ENCODE measurements at places on chromosomes 3 and 15.

GRCh38 chr3:36957862-36958686 lies 13.2 kb upstream of the TRANK1 start:
- no peak for DNase-seq

DNA sequence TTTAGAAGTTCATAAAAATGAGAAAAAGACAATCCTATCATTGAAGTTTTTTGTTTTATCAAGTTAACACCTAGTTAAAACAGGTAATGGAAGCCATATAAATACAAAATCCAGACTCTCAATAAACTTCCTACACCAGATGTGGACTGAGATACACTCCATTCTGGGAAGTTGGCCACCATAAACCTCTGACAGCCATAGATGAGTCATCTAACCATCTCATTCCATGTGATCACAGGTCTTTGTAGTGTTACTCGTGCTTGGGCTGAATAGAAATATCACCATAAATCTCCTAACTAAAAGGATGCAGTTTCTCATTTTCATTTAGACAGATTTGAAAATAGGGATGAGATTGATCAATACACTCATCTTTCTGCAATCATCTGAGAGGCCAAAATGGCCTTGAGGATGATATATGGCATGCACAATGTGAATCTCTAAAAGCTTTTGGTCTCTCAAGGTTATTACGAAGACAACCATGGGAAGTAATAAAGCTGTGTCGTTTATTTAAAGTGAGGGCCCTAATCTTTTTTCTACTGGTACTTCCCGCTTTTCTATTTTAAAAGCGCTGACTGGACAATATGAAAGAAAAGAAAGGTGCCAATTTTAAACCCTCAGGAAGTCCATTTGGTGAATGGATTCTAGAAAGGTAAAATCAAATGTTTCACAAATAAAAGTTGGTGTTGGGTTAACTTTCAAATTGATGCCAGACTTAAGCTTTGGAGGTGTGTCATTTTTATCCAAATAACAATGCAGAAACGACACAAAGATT lies 155.5 kb downstream of the POLR2M start:
- no peak for DNase-seq

- no peak for DNase-seq
Measured at GRCh38 chr3:161540594-161540993, 44.0 kb downstream of the OTOL1 start.

- no peak for DNase-seq
Measured at GRCh38 chr3:101271728-101272127, 48.6 kb downstream of the IMPG2 start.

DNA sequence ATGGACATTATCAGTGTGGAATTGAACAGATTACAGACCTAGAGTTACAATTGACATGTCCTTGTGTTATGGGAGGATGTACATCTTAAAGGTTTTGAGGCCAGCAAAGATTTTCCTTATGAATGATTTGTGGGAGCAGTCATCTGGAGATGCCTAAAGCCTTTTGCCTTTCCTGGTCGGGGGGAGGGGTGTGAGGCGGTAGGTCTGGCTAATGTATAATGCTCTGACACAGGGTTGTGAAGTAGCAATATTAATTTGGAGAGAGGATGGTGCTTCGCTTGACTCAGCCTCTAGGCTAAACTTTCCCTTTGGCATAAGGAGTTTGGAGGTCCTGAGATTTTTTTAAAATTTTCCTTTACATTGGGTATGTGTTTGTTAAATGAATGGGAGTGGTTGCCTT lies 23.3 kb downstream of the FBXO22 start:
- no peak for DNase-seq

- no peak for DNase-seq
Measured at GRCh38 chr15:58947179-58947578, 13.7 kb upstream of the SLTM start.

DNA sequence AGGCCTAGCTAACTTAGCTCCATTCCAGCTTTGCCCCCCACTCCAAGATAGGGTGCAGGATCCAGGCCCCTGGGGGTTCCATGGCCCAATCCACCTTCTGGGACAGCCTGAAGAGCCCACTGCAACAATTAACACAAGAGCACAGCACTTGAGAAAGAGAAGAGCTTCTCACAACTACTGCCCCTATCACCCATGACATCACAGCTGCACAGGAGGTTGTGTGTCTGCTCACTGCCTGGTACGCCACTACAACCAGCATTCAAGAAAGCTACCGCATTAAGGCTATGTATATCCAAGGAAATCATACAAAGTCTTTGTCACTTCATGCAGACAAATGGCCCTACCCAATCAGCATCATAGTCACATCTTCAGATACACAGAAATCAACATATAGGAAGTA lies 62.0 kb downstream of the MYO5A start:
- no peak for DNase-seq

DNA sequence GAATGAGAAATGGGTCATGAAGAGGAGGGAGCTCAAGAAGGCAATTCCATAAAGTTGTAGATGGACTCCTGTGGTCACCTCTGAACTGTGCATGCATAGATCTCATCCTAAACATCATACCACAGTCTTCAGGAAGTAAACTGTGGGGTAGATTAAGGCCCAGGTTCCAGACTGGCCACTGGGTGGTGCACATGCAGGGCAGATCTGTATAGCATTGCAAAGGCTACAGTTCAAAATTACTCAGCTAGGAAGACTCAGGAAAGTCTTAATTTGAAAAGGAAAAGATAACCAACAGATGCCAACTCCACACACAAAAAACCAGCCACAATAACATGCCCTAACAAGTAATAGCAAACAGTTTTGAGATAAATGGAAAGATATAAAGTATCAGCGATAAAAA lies 20.3 kb downstream of the KY start:
- no peak for DNase-seq

DNA sequence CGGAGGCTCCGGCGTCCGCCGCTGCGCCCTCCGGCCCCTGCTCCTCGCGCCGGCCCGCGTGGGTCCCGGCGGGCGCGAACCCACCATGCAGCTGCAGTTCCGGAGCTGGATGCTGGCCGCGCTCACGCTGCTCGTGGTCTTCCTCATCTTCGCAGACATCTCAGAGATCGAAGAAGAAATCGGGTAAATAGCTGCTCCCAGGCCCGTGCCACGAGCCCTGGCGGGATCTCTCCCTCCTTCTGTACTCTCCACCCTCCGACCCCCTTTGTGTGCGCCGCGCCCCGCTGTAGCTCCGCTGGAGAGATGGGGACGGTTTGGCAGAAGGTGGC lies 263 bp downstream of the ST8SIA2 start:
- no peak for DNase-seq

- no peak for DNase-seq
Measured at GRCh38 chr15:83657549-83657948, 3.6 kb downstream of the ADAMTSL3 start.

GRCh38 chr3:136255672-136256406 lies 5.7 kb downstream of the PCCB start:
- DNase-seq: no peak

GRCh38 chr3:169980055-169980454 lies 13.4 kb downstream of the SEC62 start:
- no peak for DNase-seq

GRCh38 chr3:176328198-176328597 lies 869.1 kb downstream of the TBL1XR1 start:
- no peak for DNase-seq

GRCh38 chr3:31377045-31377642 lies 155.6 kb upstream of the STT3B start:
- no peak for DNase-seq

GRCh38 chr3:143989461-143989860 lies 17.8 kb downstream of the DIPK2A start:
- DNase-seq: no peak

DNA sequence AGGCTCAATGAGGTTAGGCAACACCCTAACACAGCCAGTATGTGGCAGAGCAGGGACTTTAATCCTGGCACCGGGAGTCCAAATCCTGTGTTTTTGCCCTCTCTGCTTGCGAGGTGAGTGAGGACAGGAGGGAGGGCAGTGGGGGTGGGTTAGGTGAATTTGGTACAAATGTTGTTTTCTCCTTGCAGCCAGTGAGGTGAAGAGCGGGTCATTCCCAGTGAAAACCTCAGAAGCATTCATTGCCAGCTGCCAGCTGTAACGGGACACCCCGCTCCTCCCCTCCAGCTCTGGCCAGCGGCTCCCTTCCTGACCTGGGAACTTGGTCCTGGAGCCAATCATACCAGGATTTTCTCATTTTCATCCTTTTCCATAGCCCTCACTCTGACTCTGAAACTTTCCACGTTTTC lies 45.7 kb upstream of the RAB6B start:
- no peak for DNase-seq

DNA sequence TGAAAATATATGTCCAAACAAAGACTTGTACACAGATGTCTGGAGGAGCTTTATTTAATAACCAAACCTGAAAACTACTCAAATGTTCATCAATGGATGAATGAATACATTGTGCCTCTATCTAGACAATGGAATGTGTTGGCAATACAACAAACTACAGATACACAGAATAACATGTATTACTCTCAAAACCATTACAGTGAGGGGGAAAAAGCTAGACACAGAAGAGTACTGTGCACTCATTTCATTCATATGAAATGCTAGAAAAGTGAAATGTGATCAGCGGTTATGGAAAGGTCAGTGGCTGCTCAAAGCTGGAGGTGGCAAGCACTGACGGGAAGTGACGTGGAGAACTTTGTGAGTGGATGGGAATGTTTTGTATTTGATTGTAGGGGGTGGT lies 13.2 kb downstream of the STOML1 start:
- no peak for DNase-seq

DNA sequence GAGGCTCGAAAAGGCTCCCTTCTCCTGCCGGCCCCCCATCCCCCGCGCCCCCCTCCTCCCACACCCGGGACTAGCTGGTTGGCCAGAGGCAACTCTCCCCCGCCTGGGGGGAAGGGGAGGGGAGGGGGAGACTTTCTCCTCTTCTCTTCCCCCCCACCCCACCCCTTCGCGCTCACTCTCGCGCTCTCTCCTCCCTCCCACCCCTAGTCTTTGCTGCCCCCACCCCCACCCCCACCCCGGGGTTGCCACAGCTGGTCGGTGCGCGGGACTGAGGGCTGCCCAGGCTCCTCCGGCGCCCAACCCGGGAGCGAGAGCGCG lies 710 bp downstream of the MECOM start:
- DNase-seq: no peak

- no peak for DNase-seq
Measured at GRCh38 chr15:88920186-88920891, 7.2 kb upstream of the MFGE8 start.

DNA sequence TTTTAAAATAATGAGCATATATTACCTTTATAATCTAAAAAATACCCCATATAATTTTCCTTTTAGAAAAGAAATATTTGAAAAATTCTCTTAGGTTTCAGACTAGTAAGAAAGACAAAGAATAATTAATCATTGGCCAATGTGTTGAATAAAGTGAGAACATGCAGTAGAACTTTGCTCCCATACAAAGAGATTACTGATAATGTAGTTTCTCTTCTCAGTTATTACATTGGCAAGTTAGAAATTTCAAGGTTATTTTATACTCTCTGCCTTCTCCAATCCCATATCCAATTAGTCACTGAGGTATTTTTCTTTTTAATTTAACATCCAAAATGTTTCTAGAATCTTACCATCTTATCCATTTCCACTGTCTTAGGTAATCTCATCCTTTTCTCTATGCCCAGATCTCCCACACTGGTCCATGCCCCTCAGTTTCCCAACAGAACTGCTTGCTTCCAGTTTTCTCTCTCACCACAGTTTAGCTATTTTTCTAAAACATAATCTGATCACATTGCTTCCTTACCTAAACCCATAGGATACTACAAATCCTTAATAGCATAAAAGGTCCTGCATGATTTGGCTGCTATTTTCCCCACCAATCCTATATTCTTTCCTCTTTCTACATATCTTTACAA lies 10.8 kb downstream of the XRN1 start:
- no peak for DNase-seq

- DNase-seq: no peak
Measured at GRCh38 chr15:70788114-70789049, 25.0 kb upstream of the UACA start.

- DNase-seq: no peak
Measured at GRCh38 chr3:53215816-53216215, 40.0 kb downstream of the TKT start.

GRCh38 chr3:111723293-111724215 lies 128.4 kb upstream of the ZBED2 start:
- DNase-seq: no peak

DNA sequence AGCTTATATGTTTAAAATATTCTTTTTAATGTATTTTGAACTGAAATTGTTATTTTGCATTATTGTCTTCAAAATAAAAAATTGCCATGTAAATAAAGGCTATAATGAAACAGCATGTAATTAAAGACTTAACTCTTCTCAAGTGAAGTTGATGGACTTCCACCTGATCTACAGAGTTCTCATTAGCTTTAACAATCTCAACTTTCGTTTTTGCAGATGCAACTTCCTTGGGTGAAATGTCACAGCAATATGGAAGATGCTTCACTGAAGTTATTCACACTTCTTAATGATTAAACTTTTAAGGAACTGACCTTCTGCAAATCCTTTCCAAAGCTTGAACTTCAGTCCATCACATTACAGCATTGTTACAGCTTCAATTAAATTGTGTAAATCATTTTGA lies 63.6 kb downstream of the OSTN start:
- DNase-seq: no peak

Measured in stimulated activated CD4-positive, alpha-beta T cell treated with anti-CD3 and anti-CD28 coated beads, Interleukin-12 subunit alpha, Interleukin-12 subunit beta, amount 100 ng/mL, for 4 hours (primary cell).